ENCODE measurements at places on chromosomes 5 and 9.
A peak's percentile ranks its signal among the peaks of the same experiment; 100 is the strongest.

DNA sequence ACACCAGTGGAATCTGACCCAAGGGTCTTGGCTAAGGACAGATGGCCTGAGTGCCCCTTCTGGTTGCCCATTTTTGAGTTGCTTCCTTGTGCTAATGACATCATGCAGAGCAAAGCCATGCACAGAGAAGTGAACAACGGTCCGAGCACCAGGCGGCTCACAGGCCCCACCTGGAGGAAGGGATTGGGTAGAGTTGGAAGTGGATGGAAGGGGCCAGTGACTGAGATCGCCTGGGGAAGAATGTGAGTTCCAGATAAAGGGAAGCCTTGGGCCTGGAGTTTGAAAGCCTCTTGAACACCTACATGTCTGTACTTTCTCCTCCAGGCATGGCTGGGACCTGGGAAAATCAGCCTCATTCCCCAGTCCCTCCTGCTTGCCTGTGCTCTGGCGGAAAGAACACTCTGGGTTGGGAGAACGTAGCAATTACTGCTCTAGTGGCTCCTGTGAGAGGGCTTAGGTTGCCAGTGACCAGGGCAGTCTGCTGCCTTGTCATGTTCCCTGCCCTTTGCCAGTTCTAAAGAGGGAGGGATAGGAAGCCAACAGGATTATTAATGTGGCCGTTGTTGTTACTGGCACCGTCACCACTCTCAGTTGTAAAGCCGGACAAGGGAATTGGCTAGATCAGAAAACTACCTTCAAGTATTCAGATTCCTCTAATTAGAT lies 62.5 kb upstream of the PTPN3 start:
- ATAC-seq, result no peak

- ATAC-seq, result no peak
Measured at GRCh38 chr9:123368536-123369153, 12.6 kb downstream of the CRB2 start.

GRCh38 chr9:98472216-98472615 lies 216.8 kb upstream of the TBC1D2 start:
- no peak for ATAC-seq

GRCh38 chr5:74499256-74500050 lies 141.1 kb downstream of the ENC1 start:
- ATAC-seq, result peak; percentile 56

GRCh38 chr9:77807281-77807683 lies 159.2 kb upstream of the GNA14 start:
- peak; percentile 77 for ATAC-seq

All from motor neuron (in vitro differentiated cells).